ENCODE measurements at places on chromosomes 1 and 21. TPM values are rescaled to one million over a fixed set of nuclear protein-coding genes. Genes with fewer than 3 reads are reported as not detected.

- no peak for DNase-seq
Observed at GRCh38 chr1:85544689-85545215, 35.8 kb upstream of the CCN1 start.

DNA sequence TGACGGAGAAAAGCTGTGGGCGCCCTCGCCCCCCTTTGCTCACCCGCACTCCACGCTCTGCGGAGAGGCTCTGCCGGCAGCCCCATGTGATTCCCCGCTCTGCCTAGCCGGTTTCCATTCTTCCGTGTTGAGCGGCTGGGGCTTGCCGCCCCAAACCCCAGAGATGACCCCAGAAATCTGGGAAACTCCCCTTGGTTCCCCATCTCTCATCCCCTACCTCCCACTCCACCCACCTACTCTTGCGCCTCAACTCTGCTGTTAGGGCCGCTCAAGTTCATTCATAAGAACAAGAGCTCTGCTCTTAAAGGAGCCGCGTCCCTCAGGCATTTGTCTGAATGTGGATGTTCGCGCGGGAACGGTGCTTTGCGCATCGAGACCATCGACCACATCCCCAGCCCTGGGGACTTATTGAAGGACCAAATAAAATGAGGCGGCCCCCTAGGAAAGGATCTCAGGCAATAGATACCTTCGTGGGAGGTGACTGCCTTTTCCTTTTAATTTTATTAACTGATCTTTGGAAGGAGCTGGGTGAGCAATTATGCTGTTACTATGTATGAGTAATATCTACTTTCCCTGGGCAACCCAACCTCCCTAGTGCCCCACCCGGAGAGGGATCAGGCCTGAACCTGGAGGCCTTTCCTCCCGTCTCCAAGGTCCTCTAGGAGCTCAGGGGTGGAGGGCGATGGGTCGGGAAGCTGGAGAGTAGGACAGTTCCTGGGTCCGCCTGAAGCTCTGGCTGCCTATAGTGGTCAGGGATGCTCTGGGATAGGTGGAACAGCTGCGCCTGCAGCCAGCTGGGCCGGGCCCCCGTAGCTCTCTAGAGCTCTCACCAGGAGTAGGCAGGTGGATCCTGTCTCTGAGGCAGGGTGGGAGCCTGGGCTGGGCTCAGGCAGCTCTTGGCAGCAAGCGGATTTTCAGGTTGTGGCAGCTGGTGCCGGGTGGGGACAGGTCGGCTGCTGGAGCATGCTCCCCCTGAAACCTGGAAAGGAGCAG, 898 bp downstream of the MFSD2A start:
- DNase-seq = peak; percentile 34

- DNase-seq = no peak
Observed at GRCh38 chr1:210362526-210362925, 33.8 kb downstream of the HHAT start.

The FAM167B gene
- total RNA-seq = 50.6 TPM

GRCh38 chr1:14969006-14969405, 184.5 kb upstream of the TMEM51 start:
- DNase-seq = peak; percentile 5

The HOOK1 gene
- not detected for total RNA-seq

GRCh38 chr1:108201687-108202086, 1.5 kb upstream of the SLC25A24 start:
- DNase-seq = no peak

DNA sequence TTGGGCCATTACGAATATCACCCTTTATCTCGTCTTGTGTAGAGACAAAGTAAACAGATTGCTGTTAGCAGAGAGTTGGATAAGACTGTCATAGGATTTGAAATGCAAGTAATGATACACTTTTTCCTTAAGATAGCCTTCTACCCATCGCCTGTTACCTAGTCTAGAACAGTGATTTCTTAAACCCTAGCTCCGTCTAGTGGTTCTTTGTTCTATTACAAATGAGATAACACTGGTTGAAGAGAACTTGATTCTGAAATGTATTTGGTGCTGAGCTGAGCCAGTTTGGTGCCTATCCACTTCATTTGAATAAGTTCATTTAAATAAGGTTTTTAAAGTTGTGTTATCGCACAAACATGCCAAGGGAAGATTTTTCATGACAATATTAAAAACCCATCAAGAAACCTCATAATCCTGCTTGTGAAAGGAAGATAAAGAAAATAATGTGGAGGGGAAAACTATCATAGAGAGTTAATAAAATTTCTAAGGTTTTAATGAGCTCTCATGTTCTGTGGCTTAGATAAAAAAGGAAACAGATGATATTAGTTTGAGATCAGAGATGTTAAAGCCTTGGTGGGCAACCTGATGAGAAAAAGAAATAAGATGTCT, 1.5 kb upstream of the KCNH1 start:
- DNase-seq = peak; percentile 83

The ADORA1 gene
- total RNA-seq = 0.92 TPM

The MIA3 gene
- 29.1 TPM for total RNA-seq

The L1TD1 gene
- not detected for total RNA-seq

DNA sequence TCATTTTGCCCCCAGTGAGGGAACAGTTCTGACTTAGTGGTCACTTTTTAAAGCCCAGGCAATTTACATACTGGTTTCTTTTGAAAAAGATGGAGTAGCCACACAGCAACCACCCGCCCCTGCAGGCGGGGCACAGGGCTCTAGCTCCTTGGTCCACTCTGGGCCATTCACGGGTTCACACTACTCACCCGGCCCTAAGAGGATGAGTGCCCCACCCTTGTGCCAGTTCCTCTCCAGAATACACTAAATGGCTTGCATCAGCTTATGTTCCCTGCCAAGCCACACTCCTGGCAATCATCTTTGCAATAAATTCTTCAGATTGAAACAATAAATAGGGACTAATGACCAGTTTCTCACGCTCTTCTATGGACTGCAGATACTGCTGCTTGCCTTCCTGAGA, 15.7 kb upstream of the ATP13A2 start:
- no peak for DNase-seq

DNA sequence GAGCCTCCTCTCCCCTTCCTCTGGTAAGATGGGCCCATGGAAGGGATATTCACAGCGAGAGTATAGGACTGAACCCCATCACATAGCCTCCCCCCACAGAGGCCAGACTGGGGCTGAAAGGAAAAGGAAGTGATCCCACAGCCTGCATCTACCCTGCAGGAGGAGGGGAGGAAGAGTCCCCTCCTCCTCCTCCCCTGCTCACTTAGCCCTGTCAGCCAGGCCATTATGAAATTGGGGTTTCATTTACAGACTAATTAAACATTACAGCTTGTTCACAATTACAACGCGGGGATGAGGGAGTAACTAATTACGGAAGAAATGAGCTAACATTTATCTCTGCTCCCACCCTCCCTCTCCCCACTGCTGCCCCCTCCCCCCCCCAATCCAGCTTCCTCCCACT, 25.4 kb downstream of the DMAP1 start:
- no peak for DNase-seq

The ACTA1 gene
- total RNA-seq = 0.16 TPM

The ADGRL4 gene
- not detected for total RNA-seq

DNA sequence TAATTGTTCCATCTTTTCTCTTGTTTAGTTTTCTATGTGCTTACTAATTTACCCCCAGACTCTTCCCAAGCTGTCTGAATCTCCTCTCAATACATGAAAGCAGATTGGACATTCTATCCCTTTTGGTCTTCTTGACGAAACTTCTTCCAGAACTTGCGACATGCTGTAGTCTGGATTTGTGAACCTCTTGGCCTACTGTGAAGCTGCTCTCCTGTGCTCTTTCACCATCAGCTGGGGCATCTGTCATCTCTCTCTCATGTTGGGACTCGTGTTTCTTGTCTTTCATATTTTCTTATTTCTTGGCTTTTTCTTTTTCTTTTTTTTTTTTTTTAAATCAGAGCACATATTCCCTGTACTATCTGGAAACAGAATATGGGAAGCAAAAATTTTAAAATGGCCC, 6.8 kb downstream of the CPT2 start:
- no peak for DNase-seq

DNA sequence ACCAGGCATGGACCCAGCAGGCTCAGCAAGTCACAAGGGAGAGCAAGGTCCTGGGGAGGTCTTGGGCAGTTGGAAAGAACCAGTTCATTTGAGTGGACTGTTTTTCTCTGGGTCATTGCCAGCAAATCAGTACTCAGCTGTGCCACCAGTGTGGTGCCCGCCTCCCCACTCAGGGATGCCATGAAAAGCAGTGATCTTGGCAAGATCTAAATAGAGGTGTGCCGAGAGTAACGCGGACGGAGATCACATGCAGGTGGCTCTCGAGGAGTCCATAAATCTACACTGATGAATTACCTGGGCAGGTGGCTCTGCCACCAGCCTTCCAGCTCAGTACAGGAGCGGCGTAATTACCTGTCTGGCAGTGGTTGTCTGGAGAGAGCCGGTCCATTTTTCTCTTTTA, 642.2 kb downstream of the PTPRU start:
- DNase-seq = no peak

- DNase-seq = no peak
Observed at GRCh38 chr1:67653304-67653703, 31.7 kb upstream of the GADD45A start.

DNA sequence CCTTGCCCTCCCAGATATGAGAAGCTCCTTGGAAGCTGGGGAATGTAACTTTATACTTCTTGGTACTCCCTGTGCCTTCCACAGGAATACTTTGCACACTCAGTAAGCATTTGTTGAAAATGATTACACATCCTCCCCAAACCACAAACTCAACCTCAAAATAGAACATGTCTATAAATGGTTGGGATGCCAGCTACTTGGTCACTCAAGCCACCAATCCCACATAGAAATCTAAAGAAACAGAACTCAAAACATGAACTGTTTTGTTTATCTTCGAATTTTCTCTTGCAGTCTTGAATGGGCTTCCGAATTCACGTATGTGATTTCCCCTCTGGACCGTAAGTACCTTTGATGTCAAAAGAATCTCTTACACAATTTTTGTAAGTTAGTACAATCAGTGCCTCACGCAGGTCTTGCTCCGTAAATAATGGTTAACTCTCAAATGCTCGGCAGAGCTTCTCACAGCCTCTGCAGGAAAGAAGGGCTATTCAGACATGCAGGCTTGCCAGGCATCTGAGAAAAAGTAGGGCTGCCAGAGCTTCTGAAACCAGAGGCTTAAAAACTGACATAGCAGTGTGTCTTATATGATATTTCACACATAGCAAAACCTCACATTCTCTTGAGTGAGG, 26.9 kb downstream of the SORT1 start:
- peak; percentile 18 for DNase-seq

The SGIP1 gene
- total RNA-seq = 0.16 TPM

DNA sequence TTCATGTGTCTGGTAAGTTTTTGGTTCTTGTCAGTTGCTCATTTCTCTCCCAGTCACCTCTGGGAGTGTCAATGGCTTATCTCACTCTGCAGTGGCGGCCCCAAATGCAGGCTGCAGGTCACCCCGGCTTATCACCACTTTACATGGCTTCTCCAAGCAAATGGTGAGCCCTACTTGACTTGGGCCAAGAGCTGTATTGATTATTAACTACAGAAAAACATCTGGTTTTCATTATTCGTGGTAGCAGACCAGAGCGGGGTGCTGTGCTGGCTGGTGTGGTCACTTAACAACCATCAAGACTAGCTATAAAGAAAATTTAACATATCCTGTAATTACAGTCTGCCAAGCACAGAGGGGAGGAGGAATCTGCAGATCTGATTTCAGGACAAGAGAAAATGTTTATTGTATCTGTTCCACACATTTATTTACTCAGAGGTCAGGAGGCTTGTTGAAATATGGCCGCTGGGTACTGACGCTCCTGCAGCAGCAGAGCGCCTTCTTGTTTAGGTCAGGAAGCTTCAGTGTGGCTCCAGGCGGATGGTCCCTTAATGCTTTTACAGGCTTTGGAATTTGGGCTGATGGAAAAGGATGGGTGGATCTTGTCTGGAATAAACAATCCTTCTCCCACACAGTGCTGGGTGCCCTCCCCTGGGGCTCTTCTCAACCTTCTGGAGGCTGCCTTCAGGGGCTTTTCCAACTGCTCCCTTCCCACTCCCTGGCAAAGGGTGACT, 87.8 kb downstream of the HLX start:
- DNase-seq = peak; percentile 51

The DTL gene
- 36.5 TPM for total RNA-seq

The MUTYH gene
- 12.4 TPM for total RNA-seq

DNA sequence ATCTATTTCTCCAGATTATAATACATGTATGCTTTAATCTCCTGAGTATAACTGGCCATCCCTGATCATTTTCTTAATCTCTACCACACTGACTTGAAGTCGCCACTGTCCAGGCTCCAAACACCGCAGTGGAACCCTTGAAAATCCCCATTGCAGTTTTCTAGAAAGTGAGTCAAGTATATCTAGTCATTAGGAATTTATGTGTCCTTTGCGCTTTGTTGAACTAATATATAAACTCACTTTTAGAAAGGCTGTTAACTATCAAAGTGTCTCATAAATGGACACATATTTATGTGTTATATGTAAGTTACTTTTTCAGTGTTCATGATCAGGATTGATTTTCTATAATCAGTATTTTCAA, 211.5 kb downstream of the PATJ start:
- DNase-seq = no peak

The AMPD1 gene
- not detected for total RNA-seq

The DNM3 gene
- total RNA-seq = 0.79 TPM

DNA sequence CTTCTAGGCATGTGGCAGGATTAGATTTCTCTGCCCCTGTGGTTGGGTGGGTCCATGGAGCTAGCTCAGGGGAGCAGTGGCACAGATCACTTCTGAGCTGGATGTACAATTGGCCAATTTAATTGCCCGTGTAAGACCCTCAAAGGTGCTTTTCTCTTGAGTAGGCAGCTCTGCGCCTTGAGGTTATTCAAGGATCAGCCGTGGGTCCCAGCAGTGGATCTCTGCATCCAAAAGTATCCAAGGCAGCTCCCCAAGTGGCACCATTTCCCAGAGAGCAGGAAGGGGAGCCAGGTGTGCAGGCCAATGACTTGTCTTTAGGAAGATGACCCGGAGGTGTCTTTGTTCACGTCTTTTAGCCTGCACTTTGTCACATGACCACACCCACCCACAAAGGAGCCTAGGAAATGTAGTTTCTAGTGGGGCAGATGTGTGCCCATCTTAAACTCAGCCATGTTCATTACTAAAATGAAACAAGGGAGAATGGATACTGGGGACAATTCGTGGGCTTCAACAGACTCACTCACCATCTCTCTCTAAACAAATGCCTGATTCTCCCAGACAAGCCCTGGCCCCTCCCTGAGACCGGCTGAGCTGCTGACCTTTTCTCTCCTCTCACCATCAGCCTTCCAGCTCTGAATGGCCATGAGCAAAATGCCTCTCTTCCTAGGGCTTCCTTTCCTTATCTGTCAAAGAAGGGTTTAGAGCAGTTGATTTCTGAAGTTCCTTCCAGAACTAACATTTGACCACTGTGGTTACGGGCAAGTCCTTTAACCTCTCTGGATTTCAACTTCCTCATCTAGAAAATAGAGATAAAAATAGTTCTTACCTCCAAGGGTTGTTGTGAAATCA, 41.4 kb upstream of the TENT5C start:
- DNase-seq = peak; percentile 62

GRCh38 chr1:180247061-180247460, 17.0 kb downstream of the LHX4 start:
- peak; percentile 10 for DNase-seq

DNA sequence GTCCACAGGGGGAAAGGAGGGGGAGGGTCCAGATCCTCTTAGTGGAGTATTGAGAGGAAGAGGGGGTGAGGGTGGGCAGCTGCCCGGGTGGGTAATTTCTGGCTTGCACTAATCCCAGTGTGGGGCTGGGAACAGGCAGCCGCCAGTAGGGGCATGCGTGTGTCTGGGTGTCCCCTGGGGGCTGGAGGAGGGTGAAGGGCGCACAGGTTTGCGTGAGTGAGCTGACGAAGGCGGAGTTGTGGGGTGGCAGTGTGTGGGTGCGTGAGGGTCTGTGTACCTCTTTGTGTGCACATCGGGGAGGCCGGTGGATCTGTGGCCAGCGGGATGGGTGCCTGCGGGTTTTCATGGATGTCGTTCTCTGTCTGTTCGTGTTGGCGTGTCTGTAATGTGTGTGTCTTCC, 97.3 kb downstream of the PAX7 start:
- DNase-seq = no peak

GRCh38 chr1:213066363-213066762, 15.3 kb downstream of the RPS6KC1 start:
- no peak for DNase-seq
